Progenitor cell of endocrine pancreas (in vitro differentiated cells): ENCODE measurements at places on chromosomes 7 and 10. TPM values are rescaled to one million over a fixed set of nuclear protein-coding genes. Genes with fewer than 3 reads are reported as not detected.

DNA sequence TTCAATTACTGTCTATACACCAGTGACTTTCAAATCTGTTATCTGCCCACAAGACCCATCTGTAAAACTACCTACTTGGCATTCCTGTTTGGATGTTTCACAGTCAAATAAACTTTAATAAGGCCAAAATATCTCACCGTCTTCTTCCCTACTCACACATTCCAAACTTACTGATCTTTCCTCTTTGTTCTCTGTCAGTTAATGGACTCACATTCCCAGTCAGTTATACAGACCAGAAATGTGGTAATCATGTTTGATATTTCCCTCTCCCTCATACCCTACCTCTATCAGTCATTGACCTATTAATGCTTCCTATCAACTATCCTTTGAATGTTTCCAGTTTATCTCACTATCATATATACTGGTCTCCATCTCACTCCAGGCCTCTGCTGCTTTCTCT is 28.5 kb upstream of the HDAC9 start:
- DNase-seq, result no peak

DNA sequence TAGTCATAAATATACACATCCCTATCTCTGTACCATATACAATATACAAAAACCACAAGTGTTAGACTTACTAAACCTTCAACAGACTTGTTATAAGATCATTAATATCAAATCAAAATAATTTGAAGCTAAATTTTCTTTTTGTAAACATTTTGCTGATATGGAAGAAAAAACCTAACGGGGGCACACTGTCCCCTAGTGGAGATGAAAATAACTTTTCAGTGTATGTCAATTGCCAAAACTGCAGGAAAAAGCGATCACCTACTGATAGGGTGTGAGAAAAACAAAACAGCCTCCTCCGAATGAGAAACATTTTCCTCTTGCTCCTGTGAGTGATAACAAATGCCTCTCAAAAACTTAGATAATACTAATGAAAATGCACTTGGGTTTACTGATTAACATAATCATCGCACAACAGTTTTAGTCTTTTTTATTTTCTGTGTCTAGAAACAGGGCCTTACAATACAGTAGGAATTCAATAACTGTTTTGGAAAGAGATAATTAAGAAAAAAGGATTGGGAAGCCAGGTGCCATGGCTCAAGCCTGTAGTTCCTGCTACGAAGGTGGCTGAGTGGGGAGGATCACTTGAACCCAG is 322.7 kb downstream of the CRPPA start:
- no peak for DNase-seq

Gene BAG3
- total RNA-seq, result 18.0 and 19.2 TPM in 2 replicates

GRCh38 chr7:15932318-15932717 is 245.8 kb upstream of the MEOX2 start:
- no peak for DNase-seq

Gene CLRN3
- total RNA-seq, result 2.7 and 3.2 TPM in 2 replicates

GRCh38 chr7:155807065-155807671 is 5.1 kb downstream of the SHH start:
- no peak for DNase-seq

Gene DNMBP
- 43.8 and 47.5 TPM in 2 replicates for total RNA-seq

DNA sequence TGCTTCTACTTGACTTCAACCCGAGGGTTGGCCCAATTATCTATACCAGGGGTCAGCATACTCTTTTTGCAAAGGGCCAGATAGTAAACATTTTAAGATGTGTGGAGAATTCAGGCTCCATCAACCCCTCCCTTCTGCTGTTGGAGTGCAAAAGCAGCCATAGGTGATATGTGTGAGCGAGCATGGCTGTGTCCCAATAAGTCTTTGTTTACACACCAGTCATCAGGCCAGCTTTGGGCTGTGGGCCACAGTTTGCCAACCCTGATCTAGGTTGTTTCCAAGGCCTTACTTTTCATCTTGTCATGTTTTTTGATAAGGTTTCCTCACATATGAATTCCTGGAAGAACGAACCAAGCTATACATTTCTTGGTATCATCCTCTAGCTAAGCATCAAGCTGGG is 136.9 kb upstream of the VIPR2 start:
- DNase-seq, result no peak

- no peak for DNase-seq
These were observed 85.4 kb upstream of the GSDME start for GRCh38 chr7:24842449-24843241.

DNA sequence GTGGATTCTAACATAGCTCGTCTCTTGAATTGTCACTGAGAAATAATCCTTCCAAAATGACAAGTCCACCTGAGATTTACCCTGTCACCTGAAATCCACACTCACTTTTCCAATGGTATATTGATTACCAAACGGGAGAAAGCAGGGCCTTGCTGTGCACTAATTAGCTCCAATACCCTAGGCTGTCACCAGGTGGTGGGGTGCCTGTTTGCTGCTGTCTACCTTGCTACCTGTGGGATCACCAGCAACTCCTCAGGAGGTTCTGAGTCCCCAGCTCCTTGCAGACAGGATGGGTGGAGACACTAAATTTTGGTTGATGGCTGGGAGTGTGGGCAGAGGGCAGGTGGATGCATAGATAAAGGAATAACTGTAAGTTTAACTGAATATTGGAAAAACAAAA is 237.2 kb upstream of the ZNF32 start:
- no peak for DNase-seq

GRCh38 chr10:24707445-24707844 is 16.2 kb downstream of the ARHGAP21 start:
- DNase-seq, result no peak

DNA sequence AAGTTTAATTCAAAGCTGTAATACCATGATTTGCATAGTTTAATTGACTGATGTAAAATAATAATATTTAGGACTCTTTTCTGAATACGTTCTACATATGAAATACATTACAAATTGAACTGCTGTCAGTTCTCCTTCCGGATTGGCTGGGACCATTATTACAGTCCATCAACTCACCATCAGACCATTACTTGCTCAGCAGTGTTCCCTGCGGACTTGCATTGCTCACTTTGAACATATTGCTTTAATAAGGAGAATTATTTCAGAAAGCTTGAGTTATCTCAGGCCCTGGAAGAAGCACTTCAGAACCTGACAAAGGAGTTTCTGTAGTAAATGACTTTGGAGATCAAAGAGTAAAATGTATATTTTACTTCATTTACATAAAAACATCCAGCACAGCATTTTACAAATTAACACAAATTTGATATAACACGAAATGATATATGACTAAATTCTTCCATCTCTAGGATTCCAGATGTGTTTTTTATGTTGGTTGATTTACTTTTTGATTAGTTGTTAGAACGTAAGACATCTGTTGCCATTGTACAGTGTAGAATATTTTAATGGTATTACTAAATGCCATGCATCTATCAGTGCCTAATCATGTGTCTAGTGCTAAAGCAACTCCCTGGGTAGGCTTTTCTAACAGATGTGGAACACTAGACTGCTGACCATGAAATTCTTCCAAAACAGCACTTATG is 418.5 kb upstream of the SEMA3A start:
- no peak for DNase-seq

DNA sequence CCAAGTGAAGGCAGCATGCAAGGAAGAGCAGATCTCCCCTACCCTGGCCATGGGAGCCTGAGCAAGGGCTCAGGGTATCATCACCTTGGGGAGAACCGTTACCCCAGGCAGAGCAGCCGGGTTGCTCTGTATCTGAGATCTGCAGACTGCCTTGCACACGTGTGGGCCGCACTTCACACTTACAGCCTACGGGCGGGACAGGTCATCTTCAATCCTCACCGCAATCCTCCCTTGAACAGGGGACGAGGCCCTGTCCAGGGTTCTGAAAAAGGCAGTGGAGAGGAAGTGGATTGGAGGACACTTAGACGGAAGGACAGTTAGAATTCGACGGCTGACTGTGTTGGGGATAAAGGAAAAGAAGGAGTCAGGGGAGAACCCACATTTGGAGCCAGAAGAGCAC is 51.4 kb downstream of the NPS start:
- DNase-seq, result peak; percentile 24

- DNase-seq, result no peak
These were observed 135.8 kb downstream of the CAMK1D start for GRCh38 chr10:12484941-12485805.

DNA sequence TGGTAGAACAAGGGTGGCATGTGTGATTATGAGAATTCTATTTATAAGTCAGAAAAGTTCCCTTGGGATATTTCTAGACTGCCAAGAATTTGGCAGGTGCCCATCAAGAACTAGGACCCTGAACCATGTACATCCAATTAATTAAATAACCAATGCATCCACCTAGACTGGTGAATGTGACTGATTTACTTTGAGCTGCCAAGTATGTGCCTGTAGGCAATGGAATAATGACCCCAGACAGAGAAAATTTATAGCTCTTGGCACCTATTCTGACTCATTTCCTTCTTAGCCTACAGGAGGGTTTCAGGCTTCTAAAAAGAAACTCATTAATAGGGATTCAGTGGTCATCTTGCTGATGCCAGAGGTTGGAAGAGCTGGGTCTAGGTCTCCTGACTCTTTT is 54.9 kb downstream of the KCNH2 start:
- no peak for DNase-seq

DNA sequence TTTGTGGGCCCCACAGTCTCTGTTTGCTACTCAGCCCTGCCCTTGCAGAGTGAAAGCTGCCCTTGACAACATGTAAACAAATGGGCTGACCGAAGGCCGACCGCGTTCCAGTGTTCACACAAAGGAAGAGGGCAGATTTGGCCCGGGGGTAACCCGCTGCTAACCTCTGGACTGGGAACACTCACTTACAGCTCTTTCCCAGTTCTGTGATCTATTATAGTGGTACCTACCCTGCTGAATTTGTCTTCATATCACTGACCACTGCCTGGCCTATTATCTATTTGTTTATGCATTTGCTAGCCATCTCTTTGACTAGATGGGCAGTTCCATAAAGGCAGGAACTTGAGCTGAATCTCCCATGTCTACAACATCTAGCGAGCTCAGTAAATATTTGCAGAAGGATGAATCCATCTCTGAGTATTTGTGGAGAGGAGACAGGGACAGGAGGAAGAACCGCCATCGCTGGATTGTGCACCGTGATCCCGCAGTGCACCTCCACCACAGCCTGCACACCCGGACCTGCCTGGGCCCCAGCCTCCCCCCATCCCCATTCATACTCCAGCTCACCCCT is 15.2 kb downstream of the SLC29A3 start:
- no peak for DNase-seq

DNA sequence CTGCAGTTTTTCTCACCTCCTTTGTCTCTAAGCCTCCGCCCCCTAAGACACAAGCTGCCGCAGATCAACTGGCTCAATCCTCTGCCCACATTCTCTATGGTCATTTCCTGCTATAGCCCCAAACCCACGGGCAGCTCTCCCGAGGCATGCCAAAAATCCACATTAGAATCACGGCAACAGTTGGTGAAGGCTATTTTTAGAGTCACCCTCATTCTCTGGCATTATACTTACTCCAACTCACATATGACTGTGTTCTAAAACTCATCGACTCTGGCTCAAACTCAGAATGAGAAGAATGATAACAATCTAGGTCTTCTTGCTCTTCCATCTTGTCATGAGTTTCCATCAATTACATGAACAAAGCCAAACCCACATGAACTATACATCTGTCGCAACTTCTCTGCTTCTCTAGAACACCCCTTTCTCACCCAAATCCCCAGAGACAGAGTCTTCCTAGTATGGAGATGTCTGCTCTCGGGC is 10.9 kb upstream of the KIAA1549 start:
- DNase-seq, result no peak

DNA sequence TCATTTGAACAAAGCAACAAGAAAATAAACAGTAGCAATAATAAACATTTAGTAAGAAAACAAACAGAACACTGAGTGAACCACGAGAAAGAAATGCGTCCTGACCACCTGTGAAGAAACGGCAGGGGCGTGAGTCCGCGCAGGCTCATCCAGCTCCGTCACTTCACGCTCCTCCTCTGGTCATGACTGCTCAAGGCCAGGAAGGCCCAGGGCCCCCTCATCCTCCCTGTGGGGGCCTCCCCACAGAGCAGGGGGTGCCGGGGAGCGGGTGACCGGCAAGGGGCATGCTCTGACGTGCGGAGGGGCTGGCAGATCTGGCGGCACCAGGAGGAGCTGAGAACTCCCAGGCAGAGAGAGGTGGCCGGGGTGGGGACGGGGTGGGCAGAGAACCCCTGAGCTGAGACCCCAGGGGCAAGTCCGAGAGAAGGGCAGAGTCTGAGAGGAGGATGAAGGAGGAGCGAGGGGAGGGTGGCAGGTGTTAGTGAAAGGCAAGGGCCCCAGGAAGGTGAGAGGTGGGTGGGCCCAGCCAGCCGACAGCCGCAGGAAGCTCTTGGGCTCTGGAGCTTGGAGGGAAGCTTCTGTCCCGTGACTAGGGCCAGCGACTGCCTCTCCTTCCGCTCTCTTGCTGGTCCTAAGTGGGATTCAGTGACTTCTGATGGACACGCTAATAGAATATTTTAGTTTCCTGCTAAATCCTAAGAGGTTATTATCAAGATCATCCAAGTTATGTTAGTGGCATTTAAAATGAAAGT is 223.9 kb downstream of the TCERG1L start:
- no peak for DNase-seq

- no peak for DNase-seq
These were observed 401.5 kb downstream of the REEP3 start for GRCh38 chr10:63922468-63923284.

DNA sequence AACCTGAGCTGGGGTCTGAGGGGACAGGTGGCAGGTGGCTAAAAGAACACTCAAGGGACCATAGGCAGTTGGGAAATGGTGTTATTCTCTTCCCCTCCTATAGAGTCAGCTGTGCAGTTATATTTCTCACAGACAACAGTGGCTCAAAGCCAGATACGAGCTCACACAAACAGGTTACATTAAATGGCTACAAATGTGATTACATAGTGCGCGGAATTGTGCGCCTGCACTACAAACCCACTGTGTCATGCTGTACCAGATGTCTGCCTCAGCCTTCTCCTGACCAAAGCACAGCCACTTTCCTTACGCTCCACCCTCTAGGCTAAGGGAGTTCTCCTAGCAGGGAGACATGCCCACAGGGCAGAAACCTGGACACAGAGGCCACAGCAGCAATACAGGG is 387.2 kb downstream of the CNTNAP2 start:
- DNase-seq, result no peak

DNA sequence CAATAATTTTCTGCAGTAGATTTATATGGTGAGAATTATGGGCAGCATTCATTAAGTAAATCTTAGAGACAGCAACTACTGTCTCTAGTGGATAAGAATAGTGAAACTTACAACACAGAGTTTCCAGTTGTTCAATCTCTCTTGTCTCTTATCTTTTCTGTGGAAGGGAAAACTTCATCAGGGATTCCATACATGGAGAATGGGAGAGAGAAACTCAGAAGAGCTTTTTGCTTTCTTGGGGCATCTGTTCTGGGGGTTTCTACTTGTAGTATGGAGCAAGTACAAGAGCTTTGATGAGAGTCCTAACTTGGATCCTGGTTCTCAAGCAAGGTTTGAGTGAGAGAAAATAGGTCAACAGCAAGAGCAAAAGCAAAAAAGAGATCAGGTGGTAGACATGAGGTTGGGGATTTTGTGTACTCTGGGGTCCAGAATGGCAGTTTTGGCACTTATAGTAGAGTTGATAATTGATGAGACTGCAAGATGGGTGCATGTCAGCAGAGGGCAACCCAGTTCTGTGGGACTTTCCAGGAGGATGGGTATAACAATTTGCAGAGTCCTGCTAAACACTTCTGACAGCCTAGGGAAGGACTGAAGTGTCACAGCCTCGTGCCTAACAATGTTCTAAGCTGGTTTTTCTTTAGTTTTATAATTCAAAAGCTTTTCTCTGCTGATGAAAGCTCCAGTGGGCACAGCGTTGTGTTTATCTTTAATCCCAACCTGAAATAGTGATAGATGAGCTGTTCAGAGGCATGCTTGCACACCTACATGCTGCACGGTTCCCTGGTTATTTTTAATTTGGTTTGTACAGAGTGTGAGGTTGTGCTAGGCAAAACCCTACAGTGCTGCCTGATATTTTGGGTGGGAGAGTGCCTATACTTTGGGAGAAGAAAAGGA is 32.0 kb upstream of the STRIP2 start:
- no peak for DNase-seq

Gene TMEM273
- not detected in 2 replicates for total RNA-seq

Gene GHRHR
- not detected in 2 replicates for total RNA-seq
